H4 (cell line): ENCODE measurements at places on chromosomes 16 and 17. TPM values are rescaled to one million over a fixed set of nuclear protein-coding genes. Genes with fewer than 3 reads are reported as not detected.

DNA sequence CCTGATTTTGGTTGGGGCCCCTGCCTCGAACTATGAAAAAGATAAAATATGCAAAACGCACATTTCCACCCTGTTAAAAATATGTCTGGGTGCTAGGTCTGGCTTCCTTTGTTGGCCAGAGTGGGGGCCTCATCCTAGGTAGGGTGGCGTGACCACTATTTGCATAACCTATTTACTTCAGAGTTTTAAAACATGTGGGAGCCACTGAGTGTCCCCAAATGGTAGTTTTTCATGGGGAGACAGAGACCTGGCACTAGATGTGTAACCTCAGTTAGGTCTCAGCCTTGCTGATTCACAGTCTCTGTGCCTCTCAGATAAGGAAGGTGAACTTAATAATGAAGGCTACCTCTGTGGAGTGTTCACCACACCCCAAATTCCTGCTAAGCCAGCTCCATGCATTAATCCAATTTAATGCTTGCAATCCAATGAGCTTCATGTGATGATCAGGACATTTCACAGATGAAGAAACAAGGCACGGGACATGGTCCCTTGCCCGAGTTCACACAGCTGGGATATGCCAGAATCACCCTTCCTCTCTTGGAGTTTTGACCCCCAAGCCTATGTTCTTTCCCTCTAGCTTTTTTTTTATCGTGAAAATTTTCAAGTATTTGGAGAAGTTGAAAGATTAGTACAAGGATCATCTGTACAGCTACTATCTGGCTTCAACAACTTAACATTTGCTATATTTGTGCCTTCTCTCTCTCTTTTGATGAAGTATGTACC is 103.4 kb downstream of the IRF8 start:
- no peak for DNase-seq

DNA sequence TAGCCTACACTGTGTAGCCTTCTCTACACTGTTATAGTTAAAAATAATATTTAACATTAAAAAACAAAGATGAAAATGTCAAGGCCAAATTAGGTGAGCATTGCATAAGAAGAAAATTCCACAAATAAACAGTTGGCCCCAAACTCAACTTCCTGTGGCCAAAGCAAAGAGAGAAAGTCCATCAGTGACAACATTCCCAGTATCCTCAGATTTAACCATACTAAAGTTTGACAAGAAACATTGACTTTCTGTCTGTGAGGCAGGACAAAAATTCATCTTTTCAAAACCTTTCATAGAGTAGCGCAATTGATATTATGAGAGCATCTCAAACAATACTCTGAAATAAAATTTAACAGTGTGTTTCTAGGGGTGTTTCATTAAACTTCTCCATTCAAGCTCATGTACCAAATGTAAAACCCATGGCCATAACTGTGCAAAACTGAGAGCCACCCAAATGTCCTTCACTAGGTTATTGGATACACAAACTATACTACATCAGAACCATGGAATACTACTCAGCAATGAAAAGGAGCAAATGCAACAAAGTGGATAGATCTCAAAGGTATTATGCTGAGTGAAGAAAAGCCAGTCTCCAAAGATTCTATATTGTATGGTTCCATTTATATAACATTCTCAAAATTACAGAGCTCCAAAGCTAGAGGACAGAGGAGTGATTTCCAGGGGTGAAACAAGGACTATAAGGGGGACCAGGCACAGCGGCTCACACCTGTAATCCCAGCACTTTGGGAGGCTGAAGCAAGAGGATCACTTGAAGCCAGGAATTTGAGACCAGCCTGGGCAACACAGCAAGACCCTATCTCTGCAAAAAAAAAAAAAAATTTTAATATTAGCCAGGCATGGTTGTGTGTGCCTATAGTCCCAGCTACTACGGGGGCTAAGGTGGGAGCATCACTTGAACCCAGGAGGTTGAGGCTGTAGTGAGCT is 38.7 kb downstream of the TMEM114 start:
- no peak for DNase-seq

DNA sequence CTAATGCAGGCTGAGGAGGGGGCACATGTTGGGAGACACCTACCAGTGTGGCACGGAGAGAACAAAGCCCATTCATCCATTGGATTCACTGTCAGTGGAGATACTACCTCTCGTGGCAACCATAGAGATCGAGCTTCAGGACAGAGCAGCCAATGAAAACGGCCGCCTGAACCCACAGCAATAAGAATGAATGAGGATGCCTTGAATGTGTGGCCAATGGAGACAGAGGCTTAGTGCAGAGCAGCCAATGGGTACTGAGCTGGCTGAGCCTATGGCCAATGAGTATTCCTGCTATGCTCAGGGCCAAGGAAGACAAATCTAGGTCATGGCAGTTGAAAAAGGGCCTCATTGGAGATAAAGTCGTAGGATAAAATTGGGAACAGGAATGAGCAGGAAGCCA is 10.9 kb downstream of the ARHGEF15 start:
- no peak for DNase-seq

GRCh38 chr17:62064029-62064790 is 868 bp downstream of the MED13 start:
- peak; percentile 22 for DNase-seq

GRCh38 chr16:57994778-57995177 is 5.7 kb downstream of the ZNF319 start:
- peak; percentile 69 for DNase-seq

- no peak for DNase-seq
These were observed 267.1 kb downstream of the C16orf95 start for GRCh38 chr16:87050142-87050541.

DNA sequence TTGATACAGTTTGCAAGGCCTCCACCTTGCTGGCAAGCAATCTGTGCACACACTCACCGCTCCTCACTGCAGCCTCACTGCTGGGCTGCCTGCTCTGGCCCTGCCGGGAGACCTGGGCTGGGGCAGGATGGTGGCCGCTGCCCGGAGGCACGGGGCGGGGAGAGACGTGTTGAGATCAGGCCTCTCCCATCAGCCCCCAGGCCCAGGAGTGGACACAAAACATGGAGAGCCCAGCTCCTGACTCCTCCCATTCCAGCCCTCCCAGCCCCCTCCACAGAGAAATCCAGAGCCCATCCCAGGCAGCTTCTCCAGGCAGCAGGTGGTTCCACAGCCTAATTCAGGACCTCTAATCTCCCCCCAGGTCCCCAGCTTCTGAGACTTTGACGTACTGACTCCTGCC is 23.1 kb upstream of the RPL38 start:
- no peak for DNase-seq

DNA sequence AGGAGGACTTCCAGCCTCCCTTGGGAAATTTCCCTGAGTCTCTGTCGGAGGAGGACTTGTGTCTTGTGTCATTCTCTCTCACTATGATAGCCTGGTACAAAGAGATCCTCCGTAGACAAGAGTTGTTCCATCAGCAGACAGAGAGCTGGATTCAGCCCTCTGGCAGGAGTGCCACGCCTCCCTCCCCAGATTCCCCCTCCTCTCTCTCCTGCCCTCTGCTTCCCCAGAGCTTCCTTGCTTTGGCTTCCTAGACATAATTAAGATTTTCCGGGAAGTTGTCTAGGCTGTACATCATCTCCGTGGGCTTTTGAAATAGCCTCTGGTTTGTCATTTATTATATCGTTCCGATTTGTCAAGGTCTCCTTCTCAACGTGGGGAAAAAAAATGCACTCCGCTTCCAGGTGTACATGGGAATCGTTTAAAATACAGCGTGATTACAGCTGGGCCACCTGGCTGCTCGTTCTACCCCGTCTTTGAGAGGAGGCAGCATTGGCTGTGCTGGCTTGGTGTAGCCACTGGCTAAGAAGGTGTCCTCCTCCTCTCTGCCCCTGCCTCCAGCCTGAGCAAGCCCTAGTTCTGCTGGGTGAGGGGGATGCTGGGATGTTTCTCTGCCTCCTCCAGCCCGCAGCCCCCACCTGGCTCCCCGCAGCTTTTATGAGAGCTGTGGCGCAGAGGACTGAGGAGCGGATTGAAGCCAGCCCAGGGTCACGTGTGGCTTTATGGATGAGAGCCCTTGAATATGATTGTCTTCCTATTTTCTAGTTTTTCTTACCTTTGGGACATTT is 282.5 kb downstream of the SNX29 start:
- no peak for DNase-seq

DNA sequence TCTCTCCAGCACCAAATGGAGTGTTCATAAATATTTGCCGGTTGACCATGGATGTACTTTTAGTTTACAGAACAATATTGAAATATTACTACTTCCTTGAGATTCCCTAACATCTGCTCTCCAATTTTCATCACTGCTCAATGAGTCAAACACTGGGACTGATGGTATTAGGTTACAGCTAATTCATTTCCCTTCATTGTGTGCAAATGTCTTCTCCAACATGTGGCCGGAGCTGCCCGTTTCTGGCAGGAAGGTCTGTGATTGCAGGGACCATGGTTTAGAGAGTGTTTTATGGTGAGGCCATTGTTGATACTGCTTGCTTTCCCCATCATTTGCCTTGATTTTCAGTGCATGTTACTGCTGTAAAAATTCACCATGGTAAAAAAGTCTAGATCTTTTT is 209.3 kb downstream of the HS3ST3B1 start:
- no peak for DNase-seq

- DNase-seq = peak; percentile 60
These were observed 8.7 kb downstream of the ENPP7 start for GRCh38 chr17:79739148-79740062.

DNA sequence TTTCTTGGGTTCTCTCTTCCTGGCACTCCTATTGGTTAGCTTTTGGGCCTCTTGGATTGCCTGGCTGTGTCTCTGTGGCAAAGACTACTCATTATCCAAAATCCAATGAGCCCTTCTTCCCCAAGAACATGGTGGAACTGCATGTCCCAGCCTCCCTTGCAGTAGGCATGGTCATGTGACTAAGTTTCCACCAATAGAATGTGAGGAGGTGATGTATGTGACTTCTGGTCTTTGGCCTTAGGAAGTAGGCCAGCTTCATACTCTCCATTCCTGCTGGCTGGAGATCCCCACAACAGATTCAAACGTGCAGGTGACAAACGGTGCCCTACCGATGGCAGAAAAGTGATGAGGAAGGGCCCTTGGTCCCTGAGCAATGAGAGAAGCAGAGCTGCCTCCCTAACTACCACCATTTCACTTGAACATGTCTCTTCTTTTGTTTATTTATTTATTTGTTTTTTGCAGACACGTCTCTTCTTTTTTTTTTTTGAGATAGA is 17.3 kb upstream of the SPN start:
- peak; percentile 37 for DNase-seq

Gene ARHGDIG
- total RNA-seq = not detected in 2 replicates

Gene BTBD17
- not detected in 2 replicates for total RNA-seq

Gene WNT9B
- total RNA-seq = not detected in 2 replicates

Gene SF3B3
- 133 and 180 TPM in 2 replicates for total RNA-seq
